ENCODE measurements at places on chromosomes 2 and 18.

- DNase-seq: no peak
These were observed 1.1 kb upstream of the TAF4B start for GRCh38 chr18:26225022-26225693.

GRCh38 chr2:105655244-105655643 lies 89.5 kb upstream of the NCK2 start:
- no peak for DNase-seq

- DNase-seq: no peak
These were observed 206.2 kb downstream of the RTP5 start for GRCh38 chr2:242075696-242076095.

GRCh38 chr2:51866361-51866760 lies 834.4 kb upstream of the NRXN1 start:
- DNase-seq: no peak

DNA sequence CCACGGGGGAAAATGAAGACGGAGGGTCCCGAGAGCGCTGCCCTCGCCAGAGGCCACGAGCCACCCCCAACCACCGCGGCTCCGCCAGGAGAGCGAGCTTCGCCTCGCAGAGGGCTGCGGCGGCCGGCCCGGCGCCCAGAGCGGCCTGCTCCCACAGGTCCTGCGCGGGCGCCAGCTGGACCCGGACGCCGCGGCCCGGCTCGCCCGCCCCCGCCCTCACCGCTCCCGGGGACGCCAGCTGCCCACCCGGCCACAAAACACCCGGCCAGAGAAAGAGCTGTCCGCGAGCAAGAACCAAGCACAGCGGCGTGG lies 709 bp downstream of the PTPN2 start:
- no peak for DNase-seq

DNA sequence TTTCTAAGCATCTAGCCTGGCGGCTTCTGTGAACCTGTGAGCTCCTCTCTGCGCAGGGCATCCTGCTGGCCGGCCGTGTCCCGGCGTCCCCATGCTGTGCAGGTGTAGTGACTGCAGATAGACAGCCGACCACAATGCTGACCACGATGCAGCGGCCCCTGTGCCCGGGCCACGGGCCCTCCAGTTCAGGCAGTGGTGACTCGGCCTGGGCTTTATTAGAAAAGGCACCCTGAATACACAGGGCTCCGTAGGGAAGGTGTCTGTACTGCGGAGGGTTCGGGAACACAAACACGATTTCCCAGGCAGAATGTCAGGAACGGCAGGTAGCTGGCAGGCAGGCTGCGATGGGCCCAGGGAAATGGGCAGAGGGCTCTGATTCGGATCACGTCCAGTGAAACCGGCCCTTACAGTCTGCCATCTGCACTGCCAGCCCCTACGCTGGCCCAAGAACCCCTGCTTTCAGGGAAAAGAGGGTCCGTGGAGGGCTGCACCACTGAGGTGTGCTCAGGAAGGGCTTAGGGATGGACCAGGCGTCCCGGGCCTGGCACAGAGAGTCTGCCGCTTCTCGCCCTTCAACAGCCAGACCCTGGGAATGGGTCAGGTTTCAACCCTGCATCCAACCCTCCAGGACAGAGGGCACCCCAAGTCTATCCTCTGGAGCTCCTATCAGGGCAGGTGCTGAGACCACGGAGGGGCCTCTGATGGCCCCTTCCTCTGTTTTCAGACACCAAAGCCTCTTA lies 196.5 kb downstream of the HDAC4 start:
- no peak for DNase-seq

GRCh38 chr2:197121756-197122385 lies 188.7 kb downstream of the ANKRD44 start:
- no peak for DNase-seq

- no peak for DNase-seq
These were observed 28.1 kb downstream of the FN1 start for GRCh38 chr2:215407590-215408264.

- DNase-seq: no peak
These were observed 103.6 kb upstream of the TMEM200C start for GRCh38 chr18:5998907-5999306.

- no peak for DNase-seq
These were observed 2.3 kb upstream of the PLEKHH2 start for GRCh38 chr2:43634604-43635306.

Data from hematopoietic multipotent progenitor cell treated with erythropoietin and hydrocortisone succinate and interleukin-3 and kit ligand, for 15 days (in vitro differentiated cells).